GM23248 (cell line): ENCODE measurements at places on chromosomes 2 and 18. TPM values are rescaled to one million over a fixed set of nuclear protein-coding genes. Genes with fewer than 3 reads are reported as not detected.
A peak's percentile ranks its signal among the peaks of the same experiment; 100 is the strongest.

DNA sequence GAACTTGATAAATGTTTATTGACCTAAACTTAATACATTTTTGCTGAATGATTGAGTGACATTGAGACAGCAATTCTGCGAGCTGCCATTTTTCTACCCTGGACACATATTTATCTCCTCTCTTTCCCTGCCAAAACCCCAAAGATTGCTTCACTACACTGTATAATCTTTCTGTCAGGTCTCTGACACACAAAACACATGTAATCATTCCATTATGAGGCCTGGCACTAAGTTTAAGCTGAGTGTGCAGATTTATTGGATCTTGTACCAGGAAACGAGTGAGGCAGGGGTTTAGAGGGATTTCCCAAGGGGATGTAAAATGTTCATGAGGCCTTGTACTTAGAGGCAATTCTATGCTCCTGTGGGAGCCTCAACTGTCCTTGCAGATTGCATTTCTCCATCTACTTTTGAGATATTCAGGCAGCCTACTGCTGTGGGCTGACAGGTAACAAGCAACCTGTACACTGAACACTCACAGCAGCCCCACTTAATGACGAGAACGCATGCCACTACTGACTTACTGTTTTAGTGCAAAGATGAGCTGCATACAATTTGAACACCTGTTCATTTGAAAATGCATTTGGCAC, 13.7 kb upstream of the OSR1 start:
- DNase-seq: no peak
- H3K36me3 ChIP-seq: no peaks in the 10 kb centered on the region
- H3K4me3 ChIP-seq: no peak overlapping the region

DNA sequence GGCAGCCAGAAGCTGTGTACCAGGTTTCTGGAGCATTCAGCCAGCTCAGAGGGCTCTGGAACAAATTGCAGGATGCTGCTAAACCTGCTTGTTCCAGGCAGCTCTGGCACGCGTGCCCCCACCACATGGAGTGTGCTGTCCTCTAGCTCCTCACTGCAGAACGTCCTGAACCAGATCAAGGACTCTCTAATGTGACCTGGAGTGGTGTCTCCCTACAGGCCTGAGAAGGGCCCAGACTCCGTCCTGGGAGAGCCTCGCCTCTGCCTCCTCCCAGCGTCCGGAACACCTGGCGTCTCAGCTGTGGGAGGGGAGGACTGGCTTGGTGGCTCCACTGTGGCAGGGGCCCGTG, 115.6 kb upstream of the GPC1 start:
- peak; percentile 65 for DNase-seq
- H3K4me1 ChIP-seq: peaks cover 17% of the 10 kb centered on the region
- H3K36me3 ChIP-seq: no peaks in the 10 kb centered on the region
- no peaks in the 10 kb centered on the region for H3K27me3 ChIP-seq

GRCh38 chr2:120702801-120703200, 32.9 kb upstream of the GLI2 start:
- DNase-seq: no peak
- H3K4me1 ChIP-seq: no peaks in the 10 kb centered on the region; the same call in 1 of the 2 replicates
- H3K36me3 ChIP-seq: no peaks in the 10 kb centered on the region
- no peaks in the 10 kb centered on the region for H3K27me3 ChIP-seq

The IL1F10 gene
- total RNA-seq: not detected in 2 replicates

The PXDN gene
- 263 and 291 TPM in 2 replicates for total RNA-seq

DNA sequence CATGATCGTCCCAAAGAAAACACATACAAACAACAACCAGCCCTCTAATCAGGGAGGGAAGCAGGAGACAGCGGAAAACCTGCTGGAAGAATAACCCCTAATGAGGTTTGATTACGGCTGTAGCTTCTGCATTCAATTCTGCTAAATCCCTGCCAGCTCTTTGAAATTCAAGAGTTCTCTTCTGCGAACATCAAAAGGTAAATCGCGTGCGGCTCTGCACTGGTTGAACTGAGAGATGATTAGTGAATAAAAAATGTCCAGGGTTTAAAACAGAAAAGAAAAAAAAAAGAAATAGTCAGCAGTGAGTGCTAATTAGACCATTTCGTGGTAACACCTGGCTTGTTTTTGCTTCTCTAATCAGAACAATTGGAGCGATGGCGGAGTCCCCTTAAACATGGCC, 153.0 kb upstream of the CAPN13 start:
- H3K4me3 ChIP-seq: no peak overlapping the region
- no peak overlapping the region for H3K27ac ChIP-seq
- no peaks in the 10 kb centered on the region for H3K36me3 ChIP-seq
- no peaks in the 10 kb centered on the region for H3K4me1 ChIP-seq
- H3K27me3 ChIP-seq: no peaks in the 10 kb centered on the region
- DNase-seq: no peak

GRCh38 chr18:61908661-61909060, 15.9 kb upstream of the RNF152 start:
- H3K4me1 ChIP-seq: no peaks in the 10 kb centered on the region
- H3K36me3 ChIP-seq: no peaks in the 10 kb centered on the region
- no peaks in the 10 kb centered on the region for H3K27me3 ChIP-seq
- DNase-seq: no peak
- no peak overlapping the region for H3K27ac ChIP-seq

GRCh38 chr2:140481136-140481535, 1649.7 kb downstream of the LRP1B start:
- H3K27ac ChIP-seq: no peak overlapping the region
- no peaks in the 10 kb centered on the region for H3K27me3 ChIP-seq
- no peak for DNase-seq
- H3K4me1 ChIP-seq: no peaks in the 10 kb centered on the region
- H3K4me3 ChIP-seq: no peak overlapping the region
- H3K36me3 ChIP-seq: no peaks in the 10 kb centered on the region

DNA sequence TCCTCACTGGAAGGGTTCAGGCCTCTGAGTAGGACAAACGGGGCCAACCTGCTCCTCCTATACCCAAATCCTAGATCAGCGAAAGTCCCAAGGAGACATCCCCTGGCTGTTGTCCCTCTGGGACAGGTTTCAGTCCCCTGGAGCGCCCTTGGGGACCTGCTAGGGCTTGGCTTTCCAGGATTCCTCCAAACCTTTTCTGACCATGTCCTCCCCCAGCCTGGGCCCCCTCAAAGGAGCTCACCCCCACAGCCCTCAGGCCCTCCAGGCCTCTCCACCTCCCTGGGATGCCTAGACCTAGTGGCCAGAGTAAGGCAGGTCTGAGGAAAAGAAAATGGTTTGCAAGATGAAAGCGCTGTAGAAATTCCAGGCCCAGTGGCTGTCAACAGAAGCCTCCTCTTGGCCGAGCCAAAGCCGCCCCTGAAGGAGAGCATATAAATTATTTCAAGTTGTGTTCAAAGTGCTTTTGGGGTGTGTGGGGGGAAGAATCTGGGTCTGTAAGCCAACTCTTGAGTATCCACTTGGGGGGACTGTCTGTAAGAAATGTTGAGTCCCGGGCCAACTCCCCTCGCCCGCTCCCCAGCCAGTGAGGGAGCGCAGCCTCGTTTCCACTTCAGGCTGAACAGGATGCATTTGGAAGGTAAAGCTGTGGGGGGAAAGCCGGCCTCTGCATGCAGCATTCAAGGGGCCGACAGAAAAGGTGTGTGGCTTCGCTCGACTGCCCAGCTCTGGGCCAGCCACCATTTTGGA, 158.6 kb downstream of the DYSF start:
- peaks cover 9% of the 10 kb centered on the region; the same call in 1 of the 2 replicates for H3K4me1 ChIP-seq
- no peak for DNase-seq
- H3K27ac ChIP-seq: no peak overlapping the region
- H3K36me3 ChIP-seq: no peaks in the 10 kb centered on the region
- no peaks in the 10 kb centered on the region for H3K27me3 ChIP-seq
- H3K4me3 ChIP-seq: no peak overlapping the region

The DYSF gene
- 0.54 TPM in 1 of 2 replicates, not detected in the other for total RNA-seq

GRCh38 chr2:32711219-32711618, 83.4 kb downstream of the TTC27 start:
- no peaks in the 10 kb centered on the region for H3K27me3 ChIP-seq
- H3K27ac ChIP-seq: no peak overlapping the region
- H3K4me1 ChIP-seq: peaks cover 8% of the 10 kb centered on the region
- no peaks in the 10 kb centered on the region for H3K36me3 ChIP-seq
- H3K4me3 ChIP-seq: no peak overlapping the region
- peak; percentile 73 for DNase-seq

The SPEG gene
- total RNA-seq: 26.5 and 32.1 TPM in 2 replicates

DNA sequence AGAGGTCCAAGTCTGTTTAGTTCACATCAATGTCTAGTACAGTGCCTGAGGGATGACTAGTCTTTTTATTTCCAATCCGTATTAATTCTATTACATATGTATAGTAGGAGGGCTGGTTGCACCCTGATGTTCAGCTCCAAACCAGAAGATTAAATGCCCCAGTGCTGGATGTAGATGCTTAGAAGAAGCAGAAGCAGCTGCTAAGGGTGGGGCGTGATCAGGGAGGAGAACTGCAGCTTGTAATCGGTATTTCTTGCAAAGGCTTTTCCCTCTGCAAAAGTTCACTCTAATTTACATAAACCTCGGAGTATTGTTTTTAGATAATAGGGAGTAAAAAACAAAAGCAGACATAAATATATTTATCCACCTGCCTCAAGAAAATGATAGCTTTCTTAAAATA, 145.3 kb upstream of the ITGA4 start:
- DNase-seq: no peak
- H3K27me3 ChIP-seq: no peaks in the 10 kb centered on the region
- no peaks in the 10 kb centered on the region for H3K36me3 ChIP-seq
- no peak overlapping the region for H3K4me3 ChIP-seq
- peaks cover 2% of the 10 kb centered on the region for H3K4me1 ChIP-seq
- H3K27ac ChIP-seq: no peak overlapping the region

GRCh38 chr18:10936176-10937053, 213.0 kb downstream of the PIEZO2 start:
- peaks cover 17% of the 10 kb centered on the region for H3K4me1 ChIP-seq
- peak; percentile 25 for DNase-seq
- H3K36me3 ChIP-seq: no peaks in the 10 kb centered on the region
- H3K27me3 ChIP-seq: no peaks in the 10 kb centered on the region

DNA sequence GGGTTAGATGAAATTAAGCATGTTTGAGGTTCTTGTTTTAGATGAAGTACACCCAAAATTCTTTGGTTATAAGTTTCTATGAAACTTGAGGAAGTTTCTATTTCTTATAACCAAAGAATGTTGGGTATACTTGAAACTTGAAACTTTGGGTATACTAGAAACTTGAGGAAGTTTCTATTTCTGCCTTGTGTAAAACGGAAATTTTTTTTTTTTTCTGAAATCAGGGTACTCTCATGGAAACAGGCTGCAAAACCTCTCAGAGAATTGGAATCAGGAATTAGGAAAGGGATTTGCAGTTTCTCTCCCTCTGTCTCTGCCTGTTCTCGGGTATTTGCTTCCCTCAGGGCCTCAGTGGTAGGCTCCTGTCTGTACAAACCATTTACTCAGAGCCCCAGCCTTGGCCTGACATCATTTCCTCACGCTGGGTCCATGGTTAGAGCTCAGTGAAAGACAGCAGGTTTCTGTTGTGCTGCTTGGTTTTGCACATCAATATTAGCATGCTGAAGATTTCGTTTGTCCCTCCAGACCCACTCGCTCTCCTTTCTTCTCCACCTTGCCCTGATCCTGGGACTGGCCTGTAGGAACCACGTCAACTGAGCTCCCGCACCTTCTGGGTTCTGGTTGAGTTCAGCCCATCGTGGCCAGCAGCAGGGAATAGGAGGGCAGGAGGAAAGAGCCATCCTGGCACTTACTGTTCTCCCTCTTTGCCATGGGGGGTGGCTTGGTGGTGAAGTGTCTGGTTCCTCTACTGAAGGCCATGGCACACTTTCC, 106.4 kb downstream of the POLR1A start:
- H3K27ac ChIP-seq: peak overlapping the region; percentile 84
- DNase-seq: peak; percentile 65
- peaks cover 52% of the 10 kb centered on the region for H3K4me1 ChIP-seq
- H3K27me3 ChIP-seq: no peaks in the 10 kb centered on the region
- H3K36me3 ChIP-seq: no peaks in the 10 kb centered on the region
- H3K4me3 ChIP-seq: peak overlapping the region; percentile 47

- no peaks in the 10 kb centered on the region for H3K36me3 ChIP-seq
- DNase-seq: no peak
- peaks cover 37% of the 10 kb centered on the region for H3K4me1 ChIP-seq
- no peak overlapping the region for H3K27ac ChIP-seq
- no peaks in the 10 kb centered on the region for H3K27me3 ChIP-seq
- no peak overlapping the region for H3K4me3 ChIP-seq
Observed at GRCh38 chr2:238421695-238422035, 5.1 kb upstream of the ASB1 start.

The MYO3B gene
- total RNA-seq: 0.11 TPM in 1 of 2 replicates, not detected in the other

- DNase-seq: no peak
- no peaks in the 10 kb centered on the region for H3K36me3 ChIP-seq
- no peaks in the 10 kb centered on the region for H3K27me3 ChIP-seq
- H3K27ac ChIP-seq: no peak overlapping the region
Observed at GRCh38 chr2:2714408-2714807, 383.3 kb upstream of the MYT1L start.

DNA sequence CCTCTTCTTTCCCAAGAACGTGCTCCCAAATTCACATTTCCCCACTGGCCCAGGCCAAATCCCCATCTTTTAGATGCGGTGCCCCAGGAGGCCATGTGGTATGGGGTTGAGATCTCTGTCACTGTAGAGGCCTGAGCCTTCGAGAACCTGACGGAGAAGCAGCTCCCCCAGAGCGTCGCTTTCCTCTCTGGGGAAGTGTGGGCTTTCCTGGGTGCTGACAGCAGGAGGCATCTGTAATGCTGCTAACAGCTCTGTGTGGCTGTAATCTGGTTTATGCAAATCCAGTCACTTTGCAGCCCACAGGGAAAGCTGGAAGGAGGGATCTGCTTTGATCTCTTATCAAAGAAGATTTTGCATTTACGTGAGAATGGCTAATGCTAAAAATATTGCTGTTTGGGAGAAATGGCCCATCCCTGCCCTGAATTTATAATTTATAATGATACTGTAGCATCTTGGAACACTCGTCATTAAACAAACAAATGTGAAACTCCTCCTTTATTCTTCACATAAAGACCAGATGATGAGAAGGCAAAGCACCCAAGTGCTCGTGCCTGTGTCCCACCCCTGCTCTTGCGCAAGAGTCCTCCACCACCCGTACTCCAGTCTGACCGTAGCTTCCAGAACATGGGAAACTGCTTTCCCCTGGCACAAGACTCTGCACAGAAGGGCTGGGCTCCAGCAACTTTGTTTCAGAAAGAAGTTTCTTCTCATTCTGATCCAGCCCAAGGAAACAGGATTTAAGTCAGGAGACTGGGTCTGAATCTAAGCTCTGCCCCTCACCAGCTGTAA, 109.9 kb upstream of the EPC2 start:
- no peak overlapping the region for H3K27ac ChIP-seq
- peaks cover 4% of the 10 kb centered on the region; the same call in 1 of the 2 replicates for H3K27me3 ChIP-seq
- H3K4me1 ChIP-seq: no peaks in the 10 kb centered on the region
- peak; percentile 26 for DNase-seq
- no peak overlapping the region for H3K4me3 ChIP-seq

The GTF2A1L gene
- total RNA-seq: 0.13 and 0.76 TPM in 2 replicates
